ENCODE measurements at places on chromosomes 4 and X. TPM values are rescaled to one million over a fixed set of nuclear protein-coding genes. Genes with fewer than 3 reads are reported as not detected.

DNA sequence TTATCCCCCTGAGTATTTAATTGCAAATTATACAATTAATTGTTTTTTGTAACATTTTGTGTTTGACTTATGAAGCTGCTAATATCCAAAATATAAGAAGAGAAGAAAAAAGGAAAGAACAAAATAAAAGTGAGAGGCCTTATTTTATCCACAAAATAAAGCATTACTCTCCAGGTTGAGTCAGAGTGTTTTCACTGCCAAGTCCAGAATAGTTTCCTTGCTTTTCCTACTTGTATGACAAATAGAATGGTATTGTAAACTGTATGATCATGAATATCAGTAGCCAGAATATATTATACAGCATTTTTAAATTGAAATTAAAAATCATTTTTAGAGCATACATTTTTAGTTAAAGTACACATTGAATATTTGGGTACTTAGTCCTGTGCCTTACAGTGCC, 237.8 kb downstream of the NDST4 start:
- no peak overlapping the region for H3K27ac ChIP-seq
- H3K36me3 ChIP-seq = no peaks in the 10 kb centered on the region
- H3K27me3 ChIP-seq = no peaks in the 10 kb centered on the region
- H3K4me3 ChIP-seq = no peak overlapping the region

- H3K4me3 ChIP-seq = no peak overlapping the region
- H3K27ac ChIP-seq = no peak overlapping the region
- no peaks in the 10 kb centered on the region for H3K36me3 ChIP-seq
- peaks cover 3% of the 10 kb centered on the region for H3K27me3 ChIP-seq
- no peak for DNase-seq
Measured at GRCh38 chr4:72665171-72665968, 96.3 kb upstream of the ADAMTS3 start.

DNA sequence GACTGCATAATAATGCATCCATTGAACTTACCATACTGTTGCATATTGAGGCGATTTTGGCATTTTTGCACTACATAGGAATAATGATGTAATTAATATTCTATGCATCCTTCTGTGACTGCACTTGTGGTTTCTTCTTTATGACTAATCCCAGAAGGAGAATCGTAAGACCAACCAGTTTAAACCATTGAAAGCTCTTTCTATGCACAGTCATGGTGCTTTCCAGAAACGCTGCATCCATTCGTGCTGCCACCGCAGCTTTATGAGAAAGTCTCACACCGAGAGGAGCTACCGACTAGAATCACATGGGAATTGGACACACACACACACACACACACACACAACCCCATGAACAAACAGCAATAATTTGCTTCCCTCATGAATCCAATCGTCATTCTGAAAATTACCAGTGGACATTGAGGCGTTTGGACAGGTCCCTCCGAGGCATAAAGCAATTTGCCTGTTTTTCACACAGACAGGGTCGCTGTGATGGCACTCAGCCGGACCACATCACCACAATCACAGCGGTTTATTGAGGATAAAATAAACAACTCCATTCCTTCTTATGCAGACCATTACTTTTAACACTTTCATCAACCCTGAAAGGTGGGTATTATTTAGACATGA, 64.2 kb downstream of the PACRGL start:
- H3K4me3 ChIP-seq = no peak overlapping the region
- no peaks in the 10 kb centered on the region for H3K27me3 ChIP-seq
- DNase-seq = no peak
- H3K4me1 ChIP-seq = peaks cover 5% of the 10 kb centered on the region

The CITED1 gene
- total RNA-seq = not detected

All from HFFc6 (cell line).